ENCODE measurements at places on chromosomes 3 and 15.

- DNase-seq = no peak
Observed at GRCh38 chr3:187507905-187508304, 139.7 kb downstream of the RTP4 start.

GRCh38 chr3:134466331-134466730, 19.5 kb downstream of the ANAPC13 start:
- DNase-seq = no peak

GRCh38 chr3:55218577-55218976, 268.5 kb downstream of the WNT5A start:
- DNase-seq = no peak

DNA sequence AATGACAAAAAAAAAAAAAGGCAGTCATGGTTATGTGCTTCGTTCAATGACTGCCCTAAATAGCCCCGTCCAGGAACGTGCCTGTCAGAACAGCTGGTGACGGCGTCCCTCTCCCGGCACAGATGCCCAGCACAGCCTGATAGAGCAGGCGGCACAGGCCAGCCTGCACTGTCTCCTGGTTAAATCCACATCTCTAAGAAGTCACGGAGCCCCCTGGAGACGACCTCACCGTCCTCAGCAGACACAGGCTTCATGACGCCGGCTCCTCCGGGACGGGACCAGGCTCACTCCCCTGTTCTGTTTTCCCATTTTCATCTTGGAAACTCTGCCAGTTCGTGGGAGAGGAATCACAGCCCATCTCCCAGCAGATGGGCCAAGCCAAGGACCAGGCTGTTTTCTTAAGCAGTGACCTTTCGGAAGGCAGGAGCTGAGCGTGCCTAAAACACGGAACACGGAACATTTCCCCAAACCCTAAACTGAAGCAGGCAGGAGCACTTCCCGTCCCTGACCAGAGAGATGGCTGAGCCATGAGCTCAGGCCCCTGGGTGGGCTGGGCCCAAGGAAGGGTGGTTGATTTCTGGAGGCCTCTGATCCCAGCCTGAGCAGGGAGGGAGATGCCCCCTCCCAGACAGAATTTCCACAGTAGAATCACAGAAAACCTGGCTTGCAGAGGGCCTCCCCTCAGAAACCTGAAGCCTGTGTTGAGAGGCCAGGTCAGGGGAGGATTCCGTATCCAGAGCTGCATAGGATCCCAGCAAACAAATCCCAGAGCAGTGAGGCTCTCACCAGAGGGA, 35.9 kb downstream of the ADCY5 start:
- DNase-seq = no peak

DNA sequence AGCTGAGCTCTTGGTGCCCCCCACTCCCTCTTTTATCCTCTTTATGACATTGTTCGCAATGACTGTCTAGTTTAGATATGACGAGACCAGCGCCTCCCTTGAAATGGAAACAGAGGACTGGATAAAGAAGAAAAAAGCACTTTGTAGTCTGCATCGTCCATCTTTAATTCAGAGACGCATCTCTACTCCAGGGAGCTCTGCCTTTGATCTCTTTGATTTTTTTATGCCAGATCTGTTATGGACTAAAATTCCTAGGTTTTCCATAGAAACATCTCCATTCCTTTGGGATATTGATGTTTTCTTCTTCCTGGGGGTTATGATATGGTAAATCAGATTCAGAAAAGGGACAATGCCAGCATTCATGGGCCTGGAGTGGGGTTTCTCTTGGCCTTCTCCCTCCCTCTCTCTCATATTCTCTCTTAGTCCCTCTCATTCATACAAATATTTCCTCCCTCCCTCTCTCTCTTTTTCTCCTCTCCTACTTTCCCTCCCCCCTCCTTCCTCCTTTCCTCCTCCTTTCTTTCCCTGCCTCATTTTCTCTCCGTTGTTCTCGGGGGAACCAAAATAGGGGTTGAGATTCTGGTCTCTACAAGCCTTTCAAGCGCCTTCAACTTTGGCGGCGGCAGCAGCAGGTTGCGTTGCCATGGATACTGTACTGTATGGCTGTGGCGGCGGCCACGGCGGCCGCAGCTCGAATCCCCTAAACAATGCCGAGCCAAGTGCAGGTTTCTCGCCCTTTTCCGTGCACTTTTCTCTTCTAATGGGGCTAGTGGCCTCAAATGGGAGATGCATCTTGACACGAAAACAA, 45.5 kb downstream of the ZIC4 start:
- no peak for DNase-seq

- no peak for DNase-seq
Observed at GRCh38 chr15:63456258-63456657, 48.1 kb upstream of the USP3 start.

GRCh38 chr3:189132839-189133238, 38.9 kb upstream of the TPRG1 start:
- no peak for DNase-seq

All from CD4-positive, alpha-beta T cell treated with Interleukin-10 for 1 hour (primary cell).